MM.1S (cell line): ENCODE measurements at places on chromosomes 11 and 22.
A peak's percentile ranks its signal among the peaks of the same experiment; 100 is the strongest.

DNA sequence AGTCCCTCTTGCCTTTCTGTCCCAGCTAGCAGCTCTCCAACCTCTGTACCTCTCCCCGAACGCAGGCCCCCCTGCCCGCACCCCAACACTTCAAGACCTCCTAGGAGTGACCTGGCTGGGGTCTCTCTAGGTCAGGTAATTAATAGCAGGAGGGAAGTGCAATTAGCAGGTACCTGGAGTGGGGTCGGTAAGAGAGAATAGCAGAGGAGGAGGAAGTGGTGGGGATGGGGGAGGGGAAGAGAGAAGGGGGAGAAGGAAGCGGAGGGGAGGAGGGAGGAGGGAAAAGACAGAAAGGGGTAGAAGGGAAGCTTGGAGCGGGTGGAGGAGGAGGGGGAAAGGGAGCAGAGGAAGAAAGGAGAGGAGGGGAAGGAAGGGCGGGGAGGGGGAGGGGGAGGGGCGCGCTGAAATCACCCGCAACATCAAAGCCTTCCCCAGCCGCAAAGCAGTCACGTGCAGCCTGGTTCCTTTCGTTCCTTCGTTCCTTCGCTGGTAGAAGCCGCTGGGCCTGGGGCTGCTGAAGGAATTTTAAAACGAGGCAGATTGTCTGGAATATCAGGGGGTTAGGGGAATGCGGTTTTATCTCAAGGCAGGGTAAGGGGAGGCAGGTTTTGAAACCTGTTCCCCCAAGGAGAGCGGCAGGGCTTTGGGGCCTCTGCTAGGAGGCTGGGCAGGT lies 29.3 kb upstream of the TCF20 start:
- no peaks in the 10 kb centered on the region for H3K36me3 ChIP-seq
- no peak overlapping the region for H3K27ac ChIP-seq

DNA sequence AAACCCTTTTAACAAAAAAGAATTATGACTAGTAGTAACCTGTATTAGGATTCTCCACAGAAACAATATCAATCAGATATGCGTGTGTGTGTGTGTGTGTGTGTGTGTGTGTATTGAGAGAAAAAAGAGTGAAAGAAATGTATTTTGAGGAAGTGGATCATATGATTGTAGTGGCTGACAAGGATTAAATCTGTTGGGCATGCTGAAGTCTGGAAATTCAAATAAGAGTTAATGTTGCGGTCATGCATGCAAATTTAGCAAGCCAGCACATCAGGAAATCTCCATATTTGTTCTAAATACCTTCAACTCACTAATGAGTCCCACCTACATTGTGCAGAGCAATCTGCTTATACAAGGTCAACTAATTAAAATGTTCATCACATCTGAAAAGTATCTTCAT lies 46.8 kb upstream of the IGLL5 start:
- no peak for DNase-seq
- no peak overlapping the region for H3K27ac ChIP-seq
- peaks cover 6% of the 10 kb centered on the region; the same call in 1 of the 2 replicates for H3K4me1 ChIP-seq
- H3K27me3 ChIP-seq: no peaks in the 10 kb centered on the region

- H3K27ac ChIP-seq: no peak overlapping the region
- no peak for DNase-seq
- no peaks in the 10 kb centered on the region for H3K4me1 ChIP-seq
- no peak overlapping the region for H3K4me3 ChIP-seq
- H3K36me3 ChIP-seq: no peaks in the 10 kb centered on the region
These were observed 10.1 kb downstream of the SYT12 start for GRCh38 chr11:67032830-67033551.

DNA sequence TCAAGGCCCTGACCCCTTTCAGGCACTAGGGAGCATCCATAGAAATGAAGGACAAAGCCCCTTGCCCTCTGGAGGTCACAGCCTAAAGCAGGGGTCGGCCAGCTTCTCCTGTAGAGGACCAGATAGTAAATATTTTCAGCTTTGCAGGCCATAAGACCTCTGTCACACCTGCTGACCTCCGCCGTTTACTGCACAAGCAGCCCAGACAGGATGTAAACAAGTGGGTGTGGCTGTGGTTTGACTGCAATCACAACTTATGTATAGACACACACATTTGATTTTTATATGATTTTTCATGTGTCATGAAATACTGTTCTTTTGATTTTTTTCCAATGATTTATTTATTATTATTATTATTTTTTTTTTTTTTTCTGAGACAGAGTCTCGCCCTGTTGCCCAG lies 34.3 kb downstream of the KIAA1671 start:
- H3K36me3 ChIP-seq: no peaks in the 10 kb centered on the region
- H3K27me3 ChIP-seq: 0 out of 2 replicates have a peak, but pooled peaks cover 1% of the 10 kb centered on the region
- H3K27ac ChIP-seq: no peak overlapping the region
- no peak for DNase-seq
- no peak overlapping the region for H3K4me3 ChIP-seq

DNA sequence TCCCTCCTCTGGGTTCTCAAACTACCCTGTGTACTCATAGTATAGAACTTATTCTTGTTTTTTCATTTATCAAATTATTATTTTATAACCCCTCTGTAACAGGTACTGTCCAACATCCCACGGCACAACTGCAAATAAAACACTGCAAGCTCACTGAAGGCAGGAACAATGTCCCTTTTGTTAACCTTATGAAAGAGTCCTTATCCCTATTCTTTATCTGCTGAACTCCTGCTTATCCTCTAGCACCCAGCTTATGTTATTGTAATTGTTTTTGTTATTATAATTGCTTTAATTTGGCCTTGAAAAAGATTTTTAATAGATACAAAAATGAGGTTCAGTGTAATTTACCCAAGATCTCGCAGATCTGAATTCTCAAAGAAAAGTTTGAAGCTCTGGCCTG lies 130.4 kb downstream of the MSANTD4 start:
- DNase-seq: no peak
- H3K27me3 ChIP-seq: no peaks in the 10 kb centered on the region
- no peak overlapping the region for H3K4me3 ChIP-seq
- no peak overlapping the region for H3K27ac ChIP-seq

DNA sequence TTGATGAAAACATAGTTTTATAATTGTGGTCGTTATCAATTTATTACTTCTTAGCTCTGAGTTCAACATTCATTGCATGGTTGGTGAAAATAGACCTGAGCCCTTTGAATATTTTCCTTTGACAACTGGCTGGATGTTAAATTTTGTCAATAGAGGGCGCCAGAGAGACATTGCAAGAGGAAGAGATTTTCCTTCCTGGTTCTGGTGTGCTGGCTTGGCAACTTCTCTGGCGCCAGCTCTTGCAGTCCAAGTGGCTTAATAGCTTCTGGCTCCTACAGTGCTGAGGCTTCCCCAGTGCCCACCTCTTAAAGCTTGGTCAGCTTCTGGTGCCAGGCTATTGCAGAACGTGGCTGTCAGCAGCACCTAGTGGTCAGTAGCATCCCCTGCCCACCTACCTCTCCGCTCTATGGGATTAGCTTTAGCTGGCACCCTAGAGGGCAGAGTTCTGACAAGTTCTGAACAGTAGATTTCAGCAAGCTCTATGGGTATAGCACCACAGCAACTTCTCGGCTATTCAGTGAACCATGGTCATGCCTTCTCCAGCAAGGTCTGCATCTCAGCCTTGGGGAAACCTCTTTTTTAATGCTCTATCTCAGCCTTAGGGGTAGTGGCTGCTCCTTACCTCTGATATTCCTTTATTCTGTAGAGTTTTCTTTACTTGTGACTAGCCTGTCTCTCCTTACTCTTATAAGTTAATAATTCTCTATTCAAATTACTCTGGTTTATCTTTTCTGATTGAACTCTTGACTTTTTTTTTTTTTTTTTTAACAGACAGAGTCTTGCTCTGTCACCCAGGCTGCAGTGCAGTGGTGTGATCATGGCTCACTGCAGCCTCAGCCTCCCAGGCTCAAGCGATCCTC lies 59.4 kb downstream of the ACER3 start:
- H3K4me3 ChIP-seq: no peak overlapping the region
- peak; percentile 87 for DNase-seq
- no peak overlapping the region for H3K27ac ChIP-seq
- no peaks in the 10 kb centered on the region for H3K36me3 ChIP-seq

GRCh38 chr11:99069856-99070444 lies 49.2 kb downstream of the CNTN5 start:
- no peaks in the 10 kb centered on the region for H3K36me3 ChIP-seq
- no peaks in the 10 kb centered on the region for H3K27me3 ChIP-seq
- H3K4me1 ChIP-seq: peaks cover 21% of the 10 kb centered on the region
- peak; percentile 82 for DNase-seq

DNA sequence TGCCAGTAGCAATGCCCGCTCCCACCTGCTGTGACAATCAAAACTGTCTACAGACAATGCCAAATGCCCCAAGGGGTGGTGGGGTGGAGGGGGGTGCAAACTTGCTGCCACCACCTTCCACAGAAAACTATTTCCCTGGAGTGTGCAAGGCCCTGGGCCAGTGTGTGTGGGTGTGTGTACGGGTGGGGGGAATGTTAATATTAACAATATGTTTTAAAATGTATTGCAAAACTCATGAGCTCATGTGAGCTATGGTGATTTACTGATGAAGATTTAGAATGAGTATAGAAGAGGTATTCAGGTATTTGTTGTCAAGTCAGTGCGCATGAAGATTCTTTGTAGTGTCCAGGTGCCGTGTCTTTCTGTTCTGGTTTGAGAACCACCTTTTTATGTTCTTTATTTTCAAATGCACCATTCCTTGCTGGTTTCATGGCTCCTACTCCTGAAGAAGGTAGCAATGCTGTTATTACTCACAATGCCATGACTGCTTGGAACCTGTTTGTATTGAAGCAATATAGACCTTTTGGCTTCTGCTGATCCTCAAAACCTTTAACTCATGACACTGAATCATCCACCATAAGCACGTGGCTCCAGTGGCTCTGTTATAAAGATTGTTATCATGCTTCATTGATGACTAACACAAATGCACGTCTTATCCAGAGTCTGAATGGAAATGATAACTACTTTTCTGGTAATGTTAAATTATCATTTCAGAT lies 29.9 kb upstream of the AQP11 start:
- H3K4me3 ChIP-seq: no peak overlapping the region
- H3K27me3 ChIP-seq: no peaks in the 10 kb centered on the region
- H3K36me3 ChIP-seq: no peaks in the 10 kb centered on the region
- H3K27ac ChIP-seq: no peak overlapping the region
- no peaks in the 10 kb centered on the region for H3K4me1 ChIP-seq
- DNase-seq: no peak

DNA sequence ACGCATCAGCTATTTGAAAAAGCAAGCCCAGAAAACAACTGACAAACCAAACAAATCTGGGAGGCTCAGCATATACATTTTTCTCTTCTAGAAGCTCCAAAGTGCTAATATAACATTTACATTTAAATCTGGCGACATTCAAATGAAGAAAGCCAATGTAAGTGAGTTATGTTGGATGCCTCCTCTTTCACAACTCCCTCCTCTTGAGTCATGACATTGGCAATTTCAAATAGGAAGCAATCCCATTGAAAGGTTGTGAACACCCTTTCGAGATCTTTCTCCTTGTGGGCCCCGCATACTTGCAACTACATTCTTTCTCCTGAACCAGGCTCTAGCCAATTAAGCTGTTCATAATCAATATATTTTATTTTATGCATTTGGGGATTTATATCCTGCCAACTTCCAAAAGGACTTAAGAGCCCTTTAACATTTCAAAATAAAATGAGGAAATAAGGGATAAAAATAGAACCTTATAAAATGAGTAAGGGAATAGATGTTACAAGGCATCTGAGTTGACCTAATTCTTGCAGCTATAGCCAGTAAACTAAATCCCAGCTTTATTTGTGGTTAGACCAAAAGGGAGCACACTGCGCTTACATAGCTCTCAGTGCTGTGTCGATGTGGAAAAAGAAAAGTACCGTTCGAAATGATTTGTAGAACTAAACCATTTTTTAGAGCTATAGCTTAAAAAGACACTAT lies 129.5 kb upstream of the SESN3 start:
- H3K4me3 ChIP-seq: no peak overlapping the region
- H3K27me3 ChIP-seq: no peaks in the 10 kb centered on the region
- no peaks in the 10 kb centered on the region for H3K36me3 ChIP-seq
- no peak for DNase-seq
- no peaks in the 10 kb centered on the region for H3K4me1 ChIP-seq
- no peak overlapping the region for H3K27ac ChIP-seq

DNA sequence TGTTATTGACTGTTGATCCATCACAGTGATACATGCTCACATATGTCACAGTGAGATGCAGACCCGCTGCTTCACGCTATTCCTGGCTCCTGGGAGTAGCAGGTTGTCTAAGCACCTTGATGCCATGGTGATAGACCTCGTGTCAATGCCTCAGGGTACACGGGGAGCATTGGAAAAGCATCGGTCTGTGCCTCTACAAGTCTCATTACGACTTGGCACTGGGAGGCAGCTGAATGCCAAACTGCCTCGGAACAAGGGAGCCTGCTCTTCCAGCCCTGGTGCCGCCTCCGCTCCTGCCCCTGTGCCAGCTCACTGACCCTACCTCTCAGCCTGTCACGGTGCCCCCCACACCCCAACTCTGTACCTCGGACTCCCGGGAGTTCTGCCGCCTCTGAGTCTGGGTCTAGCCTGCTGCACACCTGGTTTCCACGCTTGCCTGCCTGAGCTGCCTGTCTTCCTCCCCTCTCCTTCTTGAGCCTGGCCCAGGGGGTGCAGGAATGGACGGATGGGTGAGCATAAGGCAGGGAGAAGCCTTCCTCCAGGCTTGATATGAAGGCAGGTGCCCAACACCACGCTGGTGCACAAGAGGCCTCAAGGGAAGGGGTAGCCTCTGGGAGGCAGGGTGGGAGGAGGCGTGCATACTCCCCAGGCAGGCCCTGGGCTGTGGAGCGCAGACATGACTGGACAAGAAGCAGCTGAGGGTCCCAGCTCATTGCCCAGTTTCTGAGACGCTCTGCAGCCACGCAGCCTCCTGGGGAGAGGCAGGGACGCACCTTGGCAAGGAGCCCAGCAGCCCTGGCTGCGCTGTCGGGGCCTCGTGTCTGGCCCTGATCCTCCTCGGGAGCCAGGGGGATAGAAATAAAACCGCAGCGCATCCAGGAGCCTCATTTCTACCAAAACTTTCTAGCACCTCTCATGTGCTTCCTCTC lies 1.8 kb upstream of the NFAM1 start:
- peaks cover 63% of the 10 kb centered on the region for H3K27me3 ChIP-seq
- no peak overlapping the region for H3K27ac ChIP-seq
- H3K36me3 ChIP-seq: no peaks in the 10 kb centered on the region
- no peak for DNase-seq

DNA sequence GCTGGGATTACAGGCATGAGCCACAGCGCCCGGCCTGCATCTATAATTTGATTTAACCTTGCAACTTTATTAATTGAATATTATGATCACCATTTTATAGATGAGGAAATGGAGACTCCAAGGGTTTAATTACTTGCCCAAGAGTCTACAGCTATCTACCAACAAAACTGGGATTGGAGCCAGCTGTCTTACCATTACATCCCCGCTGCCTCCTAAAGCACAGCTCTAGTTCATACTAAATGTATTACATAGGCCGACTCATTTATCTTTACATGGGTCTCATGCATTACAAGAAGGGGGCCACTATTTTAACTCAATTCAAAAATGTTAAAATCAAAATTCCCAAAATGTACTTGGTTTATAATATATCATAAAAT lies 14.1 kb upstream of the TMA7B start:
- H3K36me3 ChIP-seq: no peaks in the 10 kb centered on the region
- no peak for DNase-seq
- H3K4me1 ChIP-seq: peaks cover 17% of the 10 kb centered on the region
- no peak overlapping the region for H3K27ac ChIP-seq
- no peaks in the 10 kb centered on the region for H3K27me3 ChIP-seq
